NCI-H2081 treated with DMSO at 0.1 percent for 48 hours (cell line): ENCODE measurements at places on chromosomes 16 and 17.

DNA sequence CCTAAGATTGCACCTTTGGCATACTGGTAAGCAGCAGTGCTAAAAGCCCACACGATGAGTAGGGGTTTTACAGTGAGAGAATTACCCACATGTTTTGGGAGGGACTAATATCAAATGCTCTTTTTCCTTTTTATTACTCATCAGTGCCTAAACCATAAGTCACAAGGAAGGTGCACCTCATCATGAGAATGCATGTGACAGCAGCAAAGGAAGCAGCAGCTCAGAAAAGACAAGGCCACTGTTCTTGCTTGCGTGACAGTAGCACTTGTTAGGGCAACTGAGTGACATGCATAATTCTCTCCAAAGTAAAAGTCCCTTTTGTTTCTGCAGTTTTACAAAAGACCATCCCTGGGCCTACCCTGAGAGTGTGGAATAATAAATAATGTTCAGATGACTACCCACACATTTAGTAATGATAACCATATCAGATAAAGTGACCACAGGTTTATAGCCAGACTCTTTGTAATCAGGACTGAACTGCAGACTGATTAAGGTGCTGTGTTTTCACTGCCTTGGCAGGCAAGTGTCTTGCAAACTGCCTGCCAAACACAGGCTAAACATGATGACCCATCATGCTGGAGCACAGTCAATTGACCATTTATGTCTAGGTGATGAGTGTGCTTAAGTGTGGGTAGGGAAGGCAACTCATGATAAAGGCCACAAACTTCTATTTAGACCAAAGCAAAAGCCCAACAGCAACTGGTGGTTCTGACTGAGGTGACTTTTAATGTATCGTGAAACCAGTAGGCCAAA lies 1751.4 kb downstream of the TP53TG3F start:
- DNase-seq, result no peak

- no peak for DNase-seq
Observed at GRCh38 chr17:74542166-74542565, 3.7 kb downstream of the CD300C start.

GRCh38 chr17:29612404-29613280 lies 10.1 kb downstream of the CORO6 start:
- no peak for DNase-seq

GRCh38 chr17:73142872-73143381 lies 21.9 kb upstream of the SSTR2 start:
- DNase-seq, result no peak

DNA sequence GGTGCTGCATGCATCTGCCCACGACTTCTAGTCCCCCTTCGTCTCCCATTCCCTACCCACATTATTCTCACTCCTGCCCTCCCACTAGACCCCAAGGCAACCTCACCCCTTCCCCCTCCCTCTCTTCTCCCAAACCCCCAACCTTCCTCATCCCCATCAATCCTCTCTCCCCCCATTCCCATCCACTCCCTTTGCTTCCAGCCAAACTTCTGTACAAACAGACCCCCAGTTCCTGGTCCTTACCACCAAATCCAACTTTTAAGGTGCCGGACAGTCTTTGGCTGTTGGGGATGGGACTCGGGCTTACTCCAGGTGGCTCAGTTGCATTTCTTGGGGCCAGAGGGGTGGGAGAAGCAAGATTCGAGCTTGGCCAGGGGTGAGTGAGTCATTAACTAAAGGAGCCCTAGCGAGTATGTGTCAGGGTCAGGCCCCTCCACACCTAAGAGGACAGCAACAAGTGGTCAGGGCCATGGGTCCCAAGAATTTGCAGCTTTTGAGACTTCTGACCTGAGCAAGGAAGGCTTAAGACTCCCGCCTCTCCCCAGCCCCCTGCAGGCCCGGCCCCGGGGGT lies at the start of gene SLC38A8:
TSS of gene SLC38A8 (minus strand) at position 488 of the 571 bp plus-strand sequence. CDS start 638 bp downstream, outside the sequence.
- no peak for DNase-seq

DNA sequence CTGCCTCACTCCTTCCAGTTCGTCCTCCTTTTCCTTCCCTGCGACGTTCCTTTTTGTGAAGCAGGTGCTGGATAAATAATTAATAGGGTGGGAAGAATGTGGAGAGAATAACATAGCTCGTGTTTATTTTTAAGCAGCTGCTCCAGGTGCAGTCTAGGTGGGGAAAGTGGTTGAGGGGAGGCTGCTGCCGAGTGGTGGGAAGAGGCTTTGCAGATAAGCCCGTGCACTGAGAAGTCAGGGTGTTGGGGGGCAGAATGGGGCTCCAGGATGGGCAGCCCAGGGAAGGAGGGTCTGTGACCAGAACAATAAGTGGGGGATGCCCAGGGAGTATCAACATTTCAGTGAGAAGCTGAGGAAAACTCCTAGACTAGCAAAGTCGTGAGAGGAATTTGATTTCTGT lies 300.5 kb downstream of the CPPED1 start:
- peak; percentile 6 for DNase-seq

- DNase-seq, result no peak
Observed at GRCh38 chr17:8333281-8333680, 6.4 kb upstream of the ODF4 start.

DNA sequence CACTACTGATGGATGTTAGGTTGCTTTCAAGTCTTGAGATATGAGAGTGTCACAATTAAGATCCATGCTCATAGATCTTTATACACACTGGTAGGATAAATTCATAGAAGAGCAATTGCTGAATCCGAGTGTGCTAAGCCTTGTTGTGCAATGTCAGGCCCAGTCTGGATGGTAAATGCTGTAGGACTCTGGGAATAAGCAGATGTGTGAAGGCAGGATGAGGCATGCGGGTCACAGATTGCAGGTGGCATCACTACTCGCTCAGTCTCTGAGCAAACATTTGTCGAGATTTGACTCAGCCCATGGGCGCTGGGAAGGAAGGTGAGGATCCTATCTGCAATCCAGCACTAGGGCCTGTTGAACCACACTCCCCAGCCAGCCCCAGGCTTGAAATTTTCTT lies 40.7 kb downstream of the TMEM186 start:
- no peak for DNase-seq

- no peak for DNase-seq
Observed at GRCh38 chr16:69823831-69824563, 61.9 kb downstream of the WWP2 start.

- DNase-seq, result no peak
Observed at GRCh38 chr16:65989861-65990604, 376.5 kb upstream of the CDH5 start.

- no peak for DNase-seq
Observed at GRCh38 chr17:13510062-13510461, 91.7 kb downstream of the HS3ST3A1 start.

GRCh38 chr16:70683146-70683944 lies 2.5 kb downstream of the MTSS2 start:
- no peak for DNase-seq

GRCh38 chr17:4703330-4703691 lies 626 bp downstream of the PELP1 start:
- DNase-seq, result no peak

DNA sequence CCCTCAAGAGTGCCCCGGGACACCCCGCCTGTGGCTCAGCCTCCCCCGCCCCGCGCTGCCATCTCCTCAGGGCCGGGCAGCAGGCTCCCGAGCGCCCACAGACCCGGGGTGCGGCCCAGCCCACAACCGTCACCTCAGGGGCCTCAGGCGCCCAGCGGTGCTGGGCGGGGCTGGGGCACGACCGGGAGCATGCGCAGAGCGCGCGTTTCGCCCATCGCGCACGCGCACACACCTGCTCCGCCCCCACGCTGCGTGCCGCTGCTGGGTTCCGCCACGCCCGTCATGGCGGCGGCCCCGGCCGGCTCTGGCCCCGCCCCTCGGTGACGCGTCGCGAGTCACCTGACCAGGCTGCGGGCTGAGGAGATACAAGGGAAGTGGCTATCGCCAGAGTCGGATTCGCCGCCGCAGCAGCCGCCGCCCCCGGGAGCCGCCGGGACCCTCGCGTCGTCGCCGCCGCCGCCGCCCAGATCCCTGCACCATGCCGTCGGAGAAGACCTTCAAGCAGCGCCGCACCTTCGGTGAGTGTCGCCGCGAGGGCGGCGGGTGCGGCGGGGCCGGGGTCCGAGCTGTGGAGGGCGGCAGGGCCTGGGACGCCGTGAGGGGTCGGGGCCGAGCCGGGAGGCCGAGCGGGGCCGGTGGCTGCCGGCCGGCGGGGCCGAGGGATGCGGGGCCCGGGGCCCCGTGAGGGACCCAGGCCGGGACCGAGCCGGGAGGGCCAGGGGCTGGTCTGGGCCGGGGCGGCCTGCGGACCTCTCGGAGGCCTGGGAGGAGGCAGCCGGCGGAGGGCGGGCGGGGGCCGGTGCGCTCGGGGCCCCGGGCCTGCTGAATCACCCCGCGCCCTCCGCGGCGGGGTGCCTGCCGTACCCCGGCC lies at the start of gene MAP1LC3B:
TSS of gene MAP1LC3B (plus strand) at position 387 of the 871 bp plus-strand sequence. CDS start at position 479, 92 bp downstream.
- DNase-seq, result peak; percentile 54

GRCh38 chr17:75574404-75575036 lies 13.1 kb upstream of the MYO15B start:
- DNase-seq, result no peak

GRCh38 chr17:46910179-46910927 lies 12.6 kb upstream of the GOSR2 start:
- peak; percentile 86 for DNase-seq

GRCh38 chr17:81189670-81190530 lies 23.9 kb upstream of the AATK start:
- DNase-seq, result no peak

DNA sequence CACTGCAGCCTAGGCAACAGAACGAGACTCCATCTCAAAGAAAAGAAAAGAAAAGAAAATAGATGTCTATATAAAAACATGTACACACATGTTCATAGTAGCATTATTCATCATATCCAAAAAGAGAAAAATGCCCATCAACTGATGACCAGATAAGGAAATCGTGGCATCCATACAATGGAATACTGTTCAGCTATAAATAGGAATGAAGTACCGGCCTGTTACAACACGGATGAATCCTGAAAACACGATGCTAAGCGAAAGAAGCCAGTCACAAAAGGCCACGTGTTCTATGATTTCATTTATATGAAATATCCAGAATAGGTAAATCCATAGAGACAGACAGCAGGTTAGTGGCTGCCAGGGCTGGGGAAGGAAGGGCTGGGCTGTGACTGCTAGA lies 65.8 kb downstream of the TBC1D16 start:
- no peak for DNase-seq
